NCI-H69 (cell line): ENCODE measurements at places on chromosomes 3 and 15.
A peak's percentile ranks its signal among the peaks of the same experiment; 100 is the strongest.

DNA sequence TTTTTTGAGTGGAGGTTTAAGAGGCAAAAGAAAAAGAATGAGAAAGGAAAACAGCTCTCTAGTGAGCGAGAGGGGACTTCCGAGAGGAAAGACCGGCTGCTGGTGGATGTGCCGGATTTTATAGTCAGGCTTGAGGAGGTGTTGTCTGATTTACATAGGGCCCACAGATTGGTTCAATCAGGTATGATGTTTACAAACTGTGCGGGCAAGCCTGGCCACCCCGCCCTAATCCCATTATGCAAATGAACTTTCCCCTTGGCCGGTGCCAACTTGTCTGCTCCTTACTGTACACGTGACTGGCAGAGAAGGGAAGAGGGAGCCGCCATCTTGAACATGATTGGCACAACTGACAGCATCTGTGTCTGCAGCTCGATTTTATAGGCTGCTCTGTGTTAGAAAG, 44.7 kb downstream of the FAM43A start:
- peak; percentile 95 for DNase-seq

- DNase-seq = peak; percentile 42
Observed at GRCh38 chr3:5563537-5564277, 376.2 kb downstream of the EDEM1 start.

DNA sequence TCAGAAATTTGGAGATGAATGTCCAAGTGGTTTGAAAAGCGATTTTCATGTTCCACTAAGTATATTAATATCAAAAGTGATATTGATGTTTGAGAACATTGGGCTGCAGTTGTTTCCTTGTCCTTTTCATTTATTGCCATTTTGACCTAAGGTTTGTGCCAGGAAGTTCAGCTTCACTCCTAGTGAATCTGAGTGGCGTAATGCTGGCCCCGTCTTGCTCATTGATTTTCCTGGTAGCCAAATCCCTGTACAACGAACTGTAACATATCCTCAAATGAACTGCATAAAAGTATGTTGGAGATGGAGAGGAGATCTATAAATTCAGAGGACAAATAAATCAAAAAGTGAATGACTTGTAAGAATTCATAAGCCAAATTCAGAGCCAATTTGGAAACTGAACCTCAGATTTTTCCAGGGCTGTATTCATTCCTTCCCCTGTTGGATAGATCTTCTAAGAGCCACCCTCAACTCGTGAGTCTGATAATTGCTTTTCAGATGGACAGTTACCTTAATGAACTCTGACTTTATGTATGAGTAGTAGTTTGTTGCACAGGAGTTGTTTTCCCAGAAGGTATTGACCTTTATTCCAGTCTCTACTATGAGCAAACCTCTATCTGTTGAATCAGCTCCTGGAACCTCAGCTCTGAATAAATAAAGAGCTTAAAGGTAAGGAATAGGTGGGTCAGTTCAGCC, 72.8 kb downstream of the ITPR1 start:
- DNase-seq = no peak

DNA sequence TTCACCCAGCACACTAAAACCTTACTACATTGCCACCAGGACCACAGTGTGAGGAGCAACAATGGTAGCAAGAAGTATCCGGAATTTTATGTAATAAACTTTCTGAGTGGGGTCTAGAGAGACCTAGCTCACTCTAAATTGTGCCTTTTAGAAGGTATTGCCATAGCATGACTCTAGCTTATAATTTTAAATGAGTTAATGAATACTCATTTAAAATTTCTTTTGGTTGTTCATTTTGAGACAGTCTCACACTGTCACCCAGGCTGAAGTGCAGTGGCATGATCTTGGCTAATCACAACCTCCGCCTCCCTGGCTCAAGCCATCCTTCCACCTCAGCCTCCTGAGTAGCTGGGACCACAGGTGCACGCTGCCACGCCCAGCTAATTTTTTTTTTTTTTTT, 26.2 kb downstream of the EDC3 start:
- DNase-seq = no peak

DNA sequence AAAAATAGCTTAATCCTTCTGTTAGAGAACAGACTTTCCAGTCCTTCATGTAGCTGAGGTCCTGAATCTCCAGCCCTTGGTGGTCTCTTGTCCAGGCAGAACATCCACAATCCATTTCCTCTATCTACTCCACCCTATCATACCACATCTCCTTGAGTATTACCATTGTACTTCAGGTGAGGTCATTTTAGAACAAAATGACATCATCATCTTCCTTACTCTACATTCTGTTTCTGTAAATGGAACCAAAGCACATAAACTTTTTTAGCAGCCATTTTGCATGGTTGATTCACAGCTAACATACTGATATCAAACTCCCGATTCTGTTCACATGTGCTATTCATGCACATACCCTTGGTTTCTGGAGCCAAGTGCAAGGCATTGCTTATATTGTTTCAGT, 112.4 kb downstream of the C3orf70 start:
- DNase-seq = no peak

DNA sequence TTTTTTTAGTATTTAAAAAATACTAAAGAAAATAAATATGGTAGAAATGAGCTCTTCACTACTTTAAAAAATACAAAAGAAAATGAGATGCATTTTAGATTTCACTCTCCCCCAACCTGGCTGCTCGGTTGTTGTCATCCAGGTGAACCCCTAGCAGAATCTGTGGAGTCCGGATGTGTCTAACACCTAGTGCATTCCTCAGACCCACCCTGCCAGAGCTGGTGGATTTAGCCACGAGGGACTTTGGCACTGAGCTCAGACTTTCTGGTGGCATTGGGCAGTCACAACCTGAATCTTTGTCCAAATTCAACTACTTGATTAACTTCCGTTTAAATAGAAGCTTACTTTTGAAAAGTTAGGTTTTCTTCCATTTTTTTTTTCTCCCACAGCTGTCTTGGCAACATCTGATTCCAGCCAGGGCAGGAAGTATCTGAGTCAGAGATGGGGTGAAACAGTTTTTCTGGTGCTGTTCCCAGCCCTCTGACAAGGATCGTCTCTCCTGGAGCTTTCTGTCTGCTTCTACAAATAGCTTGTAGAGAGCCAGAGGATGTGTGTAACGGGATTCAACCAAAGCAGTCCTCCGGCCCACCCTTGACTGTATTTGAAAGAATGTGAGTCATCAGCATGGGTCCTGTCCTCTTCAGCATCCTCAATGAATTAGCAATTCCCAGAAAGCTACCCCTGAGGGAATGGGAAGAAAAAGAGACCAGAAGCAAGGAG, 301.8 kb upstream of the MCTP2 start:
- DNase-seq = no peak

- peak; percentile 46 for DNase-seq
Observed at GRCh38 chr3:108381529-108382140, 85.3 kb downstream of the HHLA2 start.

DNA sequence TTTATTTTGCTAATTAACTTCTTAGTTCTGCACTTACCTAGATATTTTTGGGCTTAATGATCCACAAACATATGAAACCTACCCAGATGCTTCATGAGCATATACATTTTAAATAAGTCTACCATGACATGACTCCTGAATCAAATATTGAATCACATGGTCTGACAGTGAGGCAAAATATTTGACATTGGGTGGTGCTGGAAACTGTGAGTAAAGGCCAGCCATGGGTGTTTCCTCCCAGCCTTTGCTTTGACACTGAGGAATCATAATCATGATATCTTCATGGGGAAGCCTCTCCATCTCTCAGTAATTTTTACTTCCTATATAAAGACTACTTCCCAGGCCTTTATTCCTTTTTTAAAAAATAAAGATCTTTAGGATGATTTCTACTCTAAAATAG, 22.8 kb upstream of the SSR3 start:
- no peak for DNase-seq
